ENCODE measurements at places on chromosomes 5 and 9.

GRCh38 chr5:79508354-79508753 lies 5.6 kb downstream of the HOMER1 start:
- no peak for DNase-seq

GRCh38 chr9:130899051-130899748 lies 2.6 kb upstream of the QRFP start:
- no peak for DNase-seq

DNA sequence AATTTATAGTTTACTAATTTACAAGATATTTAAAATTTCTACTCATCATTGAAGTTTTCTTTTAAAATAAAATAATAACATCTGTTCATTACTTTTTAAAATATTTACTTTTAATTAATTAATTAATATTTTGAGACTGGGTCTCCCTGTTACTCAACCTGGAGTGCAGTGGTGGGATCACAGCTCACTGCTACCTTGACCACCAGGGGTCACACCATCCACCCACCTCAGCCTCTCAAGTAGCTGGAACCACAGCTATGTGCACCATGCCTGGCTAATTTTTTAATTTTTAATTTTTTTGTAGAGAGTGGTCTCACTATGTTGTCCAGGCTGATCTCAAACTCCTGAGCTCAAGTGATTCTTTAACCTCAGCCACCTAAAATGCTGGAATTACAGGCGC lies 1013.6 kb downstream of the CDH9 start:
- no peak for DNase-seq

DNA sequence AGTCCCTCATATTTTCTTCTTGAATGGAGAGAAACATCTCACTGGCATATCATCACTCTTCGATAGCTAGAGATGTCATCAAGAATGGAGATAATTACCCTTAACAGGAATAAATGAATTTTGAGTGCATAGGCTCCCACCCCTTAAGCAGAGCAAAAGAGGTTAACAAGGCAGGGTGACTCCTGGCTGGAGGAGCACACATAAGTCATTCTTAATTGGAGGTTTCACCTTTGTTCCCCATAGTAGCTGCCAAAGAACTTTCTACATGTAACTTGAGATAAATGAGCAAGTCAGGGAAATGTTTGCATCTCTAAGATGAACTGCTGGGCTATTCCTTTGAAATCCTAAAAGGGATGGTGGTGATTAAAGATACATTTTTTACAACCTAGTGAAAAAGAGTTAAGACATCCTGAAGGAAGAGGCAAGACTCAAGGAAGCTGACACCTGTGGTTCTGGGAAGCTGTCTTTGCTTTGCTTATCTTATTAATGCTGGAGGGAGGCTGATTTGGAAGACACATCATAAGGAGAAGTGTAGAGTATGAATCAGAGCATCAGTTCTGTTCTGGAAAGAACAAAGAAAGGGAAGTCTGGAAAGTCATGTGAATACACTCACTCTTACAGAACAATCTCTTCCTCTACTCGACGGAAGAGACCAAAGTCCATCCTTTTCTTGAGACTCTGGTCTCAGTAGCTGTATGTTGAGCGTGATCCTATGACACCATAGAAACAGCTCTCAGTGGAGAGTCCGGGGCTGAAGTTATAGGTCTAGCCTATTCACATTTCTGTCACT lies 326.3 kb downstream of the OSTF1 start:
- no peak for DNase-seq

GRCh38 chr5:159244163-159244562 lies 18.9 kb upstream of the UBLCP1 start:
- no peak for DNase-seq

DNA sequence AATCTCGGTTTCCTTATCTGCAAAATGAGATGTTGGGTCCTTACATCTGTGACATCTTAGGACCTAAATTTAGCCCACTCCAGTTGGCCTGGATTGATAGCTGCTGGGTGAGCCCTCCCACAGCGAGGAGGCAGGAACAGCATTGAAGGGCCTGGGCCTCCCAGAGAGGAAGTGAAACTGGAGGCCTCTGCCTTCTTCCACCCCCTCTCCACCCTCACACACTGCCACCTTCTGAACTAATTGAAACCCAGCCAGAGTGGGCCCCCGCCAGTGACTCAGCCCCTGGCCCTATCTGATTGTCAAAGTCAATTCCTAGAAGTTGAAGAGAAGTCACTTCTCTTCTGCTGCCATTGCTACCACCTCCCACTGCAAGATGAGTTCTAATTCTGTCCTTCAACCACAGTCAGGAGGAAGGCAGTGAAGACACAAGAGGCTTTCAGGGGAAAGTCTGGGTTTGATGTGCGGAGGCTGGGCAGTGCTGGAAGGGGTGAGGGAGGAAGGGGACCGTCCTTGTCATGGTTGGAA lies 55.2 kb upstream of the NEK6 start:
- DNase-seq, result no peak

GRCh38 chr9:131530546-131530919 lies 530 bp downstream of the UCK1 start:
- DNase-seq, result peak; percentile 39

- DNase-seq, result no peak
Measured at GRCh38 chr9:95581900-95582299, 65.1 kb upstream of the PTCH1 start.

GRCh38 chr9:129713402-129713679 lies 39.5 kb downstream of the PTGES start:
- no peak for DNase-seq

GRCh38 chr5:116378007-116378776 lies 196.4 kb downstream of the SEMA6A start:
- DNase-seq, result peak; percentile 94

DNA sequence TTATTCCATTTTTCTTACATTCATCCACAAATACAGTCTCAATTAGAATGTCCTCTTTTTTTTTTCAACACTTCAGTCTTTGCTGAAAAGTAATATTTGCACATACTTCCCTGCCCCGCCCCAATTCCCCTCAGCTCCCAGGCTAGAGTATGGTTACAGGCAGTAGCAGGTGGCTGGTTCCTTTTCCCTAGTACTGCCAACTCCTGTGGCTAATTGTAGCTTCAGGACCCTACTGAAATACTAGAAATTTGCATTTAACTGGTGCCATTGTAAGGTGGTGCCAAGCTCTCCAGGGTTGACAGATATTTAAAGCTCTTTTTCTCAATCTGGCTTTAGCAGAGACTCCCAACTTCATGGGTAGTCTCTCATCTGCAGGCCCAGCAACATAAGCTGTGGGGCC lies 80.3 kb downstream of the FAM81B start:
- DNase-seq, result no peak

- DNase-seq, result no peak
Measured at GRCh38 chr9:130589754-130590153, 10.4 kb downstream of the FUBP3 start.

GRCh38 chr5:164784230-164784629 lies 1278.8 kb downstream of the MAT2B start:
- DNase-seq, result no peak

DNA sequence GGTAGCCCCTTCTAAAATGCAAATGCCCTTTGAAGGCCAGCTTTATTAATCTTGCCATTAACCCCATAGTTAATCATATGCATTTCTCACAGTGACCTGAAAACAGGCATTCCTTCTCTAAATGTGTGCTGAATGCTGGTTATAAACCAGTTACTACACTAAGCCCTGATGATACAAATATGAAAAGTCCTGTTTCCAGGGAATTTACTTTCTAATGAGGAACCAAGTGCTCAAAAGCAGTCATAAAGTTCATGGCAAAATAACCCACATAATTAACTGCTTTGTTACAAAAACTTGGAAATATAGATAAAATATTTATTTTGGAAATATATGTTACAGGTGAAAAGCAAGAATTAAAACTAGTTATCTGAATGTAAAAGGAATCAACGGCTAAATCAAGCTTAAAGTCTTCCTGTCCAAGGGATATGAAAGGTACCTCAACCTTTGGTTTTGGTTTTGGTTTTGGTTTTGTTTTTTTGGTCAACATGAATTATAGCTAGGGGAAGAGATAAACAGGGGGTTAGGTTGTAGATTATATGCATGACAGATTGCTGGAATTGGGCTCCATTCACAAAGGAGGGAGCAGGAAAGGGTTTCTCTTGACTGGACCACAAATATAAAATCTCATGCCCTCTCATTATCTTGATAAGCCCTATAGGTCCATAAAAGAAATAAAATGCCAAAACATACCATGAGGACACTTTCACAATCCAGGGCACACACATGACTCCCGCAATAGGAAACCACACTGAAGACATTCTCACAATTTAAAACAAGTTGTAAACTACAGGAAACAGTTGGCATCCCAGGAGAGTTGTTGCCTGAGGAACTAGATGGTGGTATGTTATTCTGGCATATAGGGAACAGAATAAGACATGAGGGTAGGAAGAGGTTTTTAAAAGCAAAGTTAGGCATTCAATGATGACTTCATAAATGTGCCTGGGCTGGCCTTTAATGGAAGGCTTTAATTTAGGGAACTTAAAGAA lies 46.7 kb upstream of the MACIR start:
- no peak for DNase-seq

DNA sequence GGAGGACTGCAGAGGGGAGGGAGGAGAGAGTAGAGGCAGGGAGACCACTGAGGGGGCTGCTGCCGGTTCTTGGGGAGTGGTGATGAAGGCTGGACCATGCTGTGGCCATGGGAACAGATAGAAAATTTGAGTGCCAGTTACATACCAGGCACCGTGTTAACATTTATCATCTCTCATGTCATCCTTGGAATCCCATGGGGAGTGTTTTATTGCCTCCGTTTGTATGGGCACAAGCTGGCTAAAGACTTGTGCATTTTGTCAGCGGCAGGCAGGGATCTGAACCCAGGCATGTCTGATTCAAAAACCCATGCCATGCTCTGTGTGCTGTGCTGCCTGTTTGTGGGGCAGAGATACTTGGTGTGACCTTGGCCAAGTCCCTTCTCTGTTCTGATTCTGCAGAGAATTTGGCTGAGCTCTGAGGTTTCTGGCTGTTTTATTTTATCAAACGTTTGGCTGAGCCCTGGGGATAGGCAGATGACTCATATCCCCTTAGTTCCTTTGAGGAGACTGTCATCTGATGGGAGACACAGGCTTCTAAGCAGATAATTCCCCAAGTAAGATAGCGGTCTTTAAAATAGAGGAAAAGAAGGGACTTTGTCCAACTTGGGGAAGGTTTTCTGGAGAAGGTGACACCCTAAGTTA lies 22.2 kb downstream of the COL27A1 start:
- DNase-seq, result no peak

GRCh38 chr5:168611165-168611564 lies 32.0 kb upstream of the PANK3 start:
- no peak for DNase-seq

- no peak for DNase-seq
Measured at GRCh38 chr5:71587766-71588532, 809 bp downstream of the MCCC2 start.

GRCh38 chr5:171131497-171131896 lies 177.6 kb upstream of the TLX3 start:
- peak; percentile 2 for DNase-seq

DNA sequence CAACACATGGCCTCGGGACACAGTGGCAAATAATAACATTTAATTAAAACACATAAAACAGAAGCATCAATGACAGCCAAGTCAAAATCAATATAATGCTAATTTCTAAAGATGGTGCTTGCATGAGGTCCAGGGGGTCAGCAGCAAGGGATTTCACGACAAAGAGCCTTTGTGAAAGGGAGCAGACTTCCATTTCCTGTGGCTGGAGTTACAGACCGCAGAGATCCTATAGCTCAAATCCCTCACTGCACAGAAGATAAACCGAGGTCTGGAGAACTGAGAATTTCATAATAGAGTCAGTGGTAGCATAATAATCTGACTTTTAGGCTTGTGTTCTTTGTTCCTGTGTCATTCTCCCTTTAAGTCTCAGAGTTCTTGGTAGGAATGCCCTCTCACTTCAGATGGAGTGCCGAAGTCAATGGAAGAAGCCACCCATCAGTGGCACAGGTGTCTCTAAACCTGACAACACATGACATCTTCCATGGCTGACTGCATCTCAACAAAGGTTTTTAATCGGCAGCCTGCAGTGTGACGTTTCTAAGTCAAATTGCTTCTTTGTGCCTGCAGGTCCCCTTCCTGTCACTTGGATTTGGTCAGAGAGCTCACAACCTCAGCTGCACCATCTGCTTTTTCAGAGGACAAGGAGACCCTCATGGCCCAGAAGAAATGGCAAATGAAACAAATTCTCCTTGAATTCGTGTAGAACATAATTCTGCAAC lies 67.4 kb downstream of the CARTPT start:
- peak; percentile 98 for DNase-seq

GRCh38 chr5:80122579-80122978 lies 87.4 kb downstream of the THBS4 start:
- DNase-seq, result no peak

- DNase-seq, result no peak
Measured at GRCh38 chr9:69295872-69296552, 29.0 kb upstream of the ENTREP1 start.

- no peak for DNase-seq
Measured at GRCh38 chr5:126857472-126858410, 80.8 kb downstream of the LMNB1 start.

GRCh38 chr9:127308652-127309434 lies 44.3 kb downstream of the GARNL3 start:
- no peak for DNase-seq

- no peak for DNase-seq
Measured at GRCh38 chr5:146474065-146474464, 26.9 kb downstream of the TCERG1 start.

GRCh38 chr5:64625678-64626077 lies 64.6 kb upstream of the SHISAL2B start:
- DNase-seq, result no peak

GRCh38 chr5:148849461-148849860 lies 23.1 kb downstream of the ADRB2 start:
- no peak for DNase-seq

GRCh38 chr9:4298255-4299004 lies 1.4 kb downstream of the GLIS3 start:
- no peak for DNase-seq

DNA sequence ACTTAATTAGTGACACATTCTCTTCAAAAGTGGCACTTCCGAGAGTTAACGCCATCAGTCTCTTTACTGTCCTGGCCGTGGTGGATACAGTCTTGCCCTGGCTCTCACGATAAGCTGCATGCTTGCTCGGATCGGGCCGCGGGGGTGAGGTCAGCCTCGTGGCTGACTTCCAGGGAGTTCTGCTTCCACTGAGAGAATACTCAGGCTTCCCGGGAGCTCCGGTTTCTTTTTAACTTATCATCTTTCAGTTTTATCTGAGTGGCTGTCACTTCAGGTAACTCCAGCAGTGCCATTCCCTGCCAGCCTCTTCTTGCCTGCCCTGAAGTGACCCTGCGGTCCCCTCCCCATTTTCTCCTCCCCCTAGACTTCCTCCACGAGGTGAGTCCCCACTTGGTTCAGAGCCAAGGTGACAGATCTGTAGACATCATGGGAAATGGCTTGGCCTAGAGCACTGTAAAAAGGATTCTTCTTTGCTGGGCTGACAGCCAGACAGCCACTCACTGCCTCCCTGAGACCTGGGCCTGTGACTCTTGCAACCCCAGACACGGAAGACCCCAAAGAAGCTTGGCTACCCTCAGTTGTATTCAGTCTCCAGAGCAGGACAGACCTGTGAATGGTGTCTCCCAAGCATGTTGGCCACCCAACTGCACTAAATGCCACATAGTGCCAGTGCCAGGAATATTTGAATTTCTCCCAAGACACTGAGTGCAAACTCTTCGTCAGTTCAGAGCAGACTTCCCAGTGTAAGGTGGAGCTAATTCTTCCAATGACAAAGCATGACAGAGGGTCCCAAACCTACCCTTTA lies 95.1 kb downstream of the DAPK1 start:
- no peak for DNase-seq

GRCh38 chr9:107367727-107368502 lies 84.8 kb downstream of the RAD23B start:
- no peak for DNase-seq

GRCh38 chr5:18305288-18305924 lies 671.1 kb downstream of the TAF11L14 start:
- DNase-seq, result peak; percentile 44
